A549 (cell line): ENCODE measurements at places on chromosomes 6 and 20. TPM values are rescaled to one million over a fixed set of nuclear protein-coding genes. Genes with fewer than 3 reads are reported as not detected.

DNA sequence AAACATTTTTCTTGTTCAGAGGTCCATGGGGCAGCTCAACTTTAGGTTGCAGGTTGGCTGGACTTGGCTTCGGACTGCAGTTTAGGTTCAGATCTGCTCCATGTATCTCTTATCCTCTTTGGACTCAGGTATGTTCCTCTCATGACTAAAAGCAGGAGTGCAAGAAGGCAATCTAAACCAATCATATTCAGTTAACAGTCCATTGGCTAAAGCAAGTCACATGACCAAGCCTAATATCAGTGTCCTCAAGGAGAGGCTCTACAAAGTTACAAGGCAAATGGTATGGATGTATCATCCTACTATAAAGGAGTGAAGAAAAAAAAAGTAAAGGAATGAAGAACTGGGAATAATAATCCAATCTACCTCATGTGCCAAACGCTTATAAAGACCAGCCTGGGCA, 2.5 kb upstream of the ACTR5 start:
- DNase-seq = no peak

DNA sequence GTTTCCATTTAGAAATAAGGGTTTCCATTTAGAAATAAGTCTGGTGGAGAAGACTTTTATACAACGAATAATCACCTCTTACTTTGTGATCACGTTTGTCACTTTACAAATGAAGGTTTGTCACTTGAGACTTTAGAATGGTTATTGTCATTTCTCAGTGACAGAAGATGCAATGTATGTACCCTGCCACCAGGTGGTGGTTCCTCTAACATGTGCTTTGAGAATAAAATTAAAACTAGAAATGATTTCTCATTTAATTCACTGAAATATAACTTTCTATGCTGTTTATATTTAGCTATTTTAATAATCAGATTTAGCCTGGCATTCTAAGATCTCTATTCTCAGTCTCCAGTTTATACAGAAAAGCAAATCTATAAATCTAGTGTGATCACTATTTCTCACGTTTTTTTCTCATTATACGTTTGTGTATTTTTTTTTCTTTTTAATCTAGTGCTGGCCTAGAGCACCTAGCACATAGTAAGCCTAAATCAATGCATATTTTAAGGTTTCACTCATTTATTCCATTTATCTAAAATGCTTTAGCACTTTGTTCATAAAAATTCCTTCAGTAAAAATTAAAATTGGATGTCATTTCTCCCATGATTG, 57.4 kb upstream of the TFAP2D start:
- DNase-seq = peak; percentile 4

- DNase-seq = no peak
Observed at GRCh38 chr6:85240787-85241385, 209.0 kb upstream of the NT5E start.

- DNase-seq = no peak
Observed at GRCh38 chr6:67591910-67592309, 1043.2 kb upstream of the ADGRB3 start.

GRCh38 chr6:16252686-16253299, 14.4 kb downstream of the GMPR start:
- no peak for DNase-seq

GRCh38 chr20:47396762-47397476, 40.4 kb upstream of the ZMYND8 start:
- no peak for DNase-seq

- DNase-seq = peak; percentile 40
Observed at GRCh38 chr6:100202417-100203194, 208.6 kb upstream of the MCHR2 start.

GRCh38 chr20:48541581-48542071, 286.2 kb downstream of the PREX1 start:
- DNase-seq = no peak

DNA sequence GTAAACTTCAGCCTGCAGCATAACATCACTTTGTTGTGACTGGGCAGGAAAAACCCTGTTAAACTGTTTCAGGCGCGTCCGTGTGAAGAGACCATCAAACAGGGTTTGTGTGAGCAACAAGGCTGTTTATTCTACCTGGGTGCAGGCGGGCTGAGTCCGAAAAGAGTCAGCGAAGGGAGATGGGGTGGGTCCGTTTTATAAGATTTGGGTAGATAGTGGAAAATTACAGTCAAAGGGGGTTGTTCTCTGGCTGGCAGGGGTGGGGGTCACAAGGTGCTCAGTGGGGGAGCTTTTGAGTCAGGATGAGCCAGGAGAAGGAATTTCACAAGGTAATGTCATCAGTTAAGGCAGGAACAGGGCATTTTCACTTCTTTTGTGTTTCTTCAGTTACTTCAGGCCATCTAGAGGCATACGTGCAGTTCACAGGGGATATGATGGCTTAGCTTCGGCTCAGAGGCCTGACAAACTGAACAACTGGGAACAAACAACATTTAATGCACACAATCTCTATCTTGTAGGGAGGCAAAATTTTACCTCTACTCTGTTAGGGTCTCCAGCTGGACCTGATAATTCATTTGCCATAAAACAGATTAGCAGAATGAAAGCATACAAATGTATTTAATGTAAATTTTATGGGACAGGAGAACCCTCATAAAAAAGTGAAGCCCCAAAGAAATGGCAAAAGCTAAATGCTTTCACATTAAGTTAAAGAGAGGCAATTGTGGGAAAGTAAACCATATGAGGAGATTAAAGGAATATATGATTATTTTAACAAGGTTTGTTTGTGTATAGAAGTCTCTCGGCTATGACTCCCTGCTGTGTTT, 58.3 kb upstream of the HFE start:
- no peak for DNase-seq

GRCh38 chr20:62200491-62201172, 17.8 kb downstream of the MTG2 start:
- DNase-seq = no peak

SMPDL3A gene
- polyA plus RNA-seq = 1.6 to 2.7 TPM (median 2.0 TPM) in 3 replicates

DEFB125 gene
- not detected in 3 replicates for polyA plus RNA-seq

TAB2 gene
- polyA plus RNA-seq = 23.0 to 25.0 TPM (median 23.1 TPM) in 3 replicates

PAK5 gene
- polyA plus RNA-seq = not detected in 3 replicates

BPIFA1 gene
- not detected in 3 replicates for polyA plus RNA-seq

KHDRBS2 gene
- polyA plus RNA-seq = not detected in 3 replicates
